ENCODE measurements at places on chromosomes 5 and 9.

GRCh38 chr5:54643685-54644106 is 126.1 kb downstream of the SNX18 start:
- DNase-seq: no peak

- no peak for DNase-seq
These were observed 416.6 kb downstream of the ARHGEF28 start for GRCh38 chr5:74042559-74042958.

DNA sequence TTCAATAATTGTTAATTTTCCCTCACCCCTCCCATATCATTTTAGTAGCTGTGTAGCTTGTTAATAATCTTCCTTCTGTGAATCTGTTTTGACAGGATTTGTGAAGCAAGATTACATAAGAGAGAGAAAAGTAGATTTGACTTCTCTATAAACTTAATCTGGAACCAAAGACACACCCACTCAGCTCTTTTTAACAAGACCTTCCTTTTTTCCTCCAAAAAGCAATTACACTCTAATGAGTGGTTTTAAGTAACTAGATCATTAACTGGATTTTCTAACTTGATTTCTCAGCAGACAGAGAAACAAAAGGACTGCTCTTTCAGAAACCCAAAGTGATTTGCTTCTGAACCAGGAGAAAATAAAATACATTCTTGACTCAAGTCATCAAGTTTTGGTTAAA is 21.9 kb downstream of the RFK start:
- no peak for DNase-seq

DNA sequence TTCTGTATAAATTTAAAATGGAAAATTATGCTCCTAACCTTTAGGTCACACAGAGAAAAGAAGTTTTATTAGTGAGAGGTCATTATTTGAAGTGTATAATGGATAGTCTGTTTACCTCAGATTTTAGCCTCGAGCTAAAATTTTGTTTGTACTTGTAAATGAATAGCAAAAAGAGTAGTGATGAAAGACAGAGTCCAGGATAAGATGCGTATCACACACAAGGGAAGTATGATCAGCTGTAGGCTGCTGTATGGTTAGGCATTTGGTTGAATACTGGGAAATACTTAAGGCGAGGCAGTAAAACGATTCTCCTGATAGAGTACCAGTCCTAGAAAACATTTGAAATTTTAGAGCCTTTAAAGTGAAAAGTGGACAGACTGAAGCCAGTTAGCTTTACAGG is 92.7 kb downstream of the FBXL7 start:
- peak; percentile 2 for DNase-seq

DNA sequence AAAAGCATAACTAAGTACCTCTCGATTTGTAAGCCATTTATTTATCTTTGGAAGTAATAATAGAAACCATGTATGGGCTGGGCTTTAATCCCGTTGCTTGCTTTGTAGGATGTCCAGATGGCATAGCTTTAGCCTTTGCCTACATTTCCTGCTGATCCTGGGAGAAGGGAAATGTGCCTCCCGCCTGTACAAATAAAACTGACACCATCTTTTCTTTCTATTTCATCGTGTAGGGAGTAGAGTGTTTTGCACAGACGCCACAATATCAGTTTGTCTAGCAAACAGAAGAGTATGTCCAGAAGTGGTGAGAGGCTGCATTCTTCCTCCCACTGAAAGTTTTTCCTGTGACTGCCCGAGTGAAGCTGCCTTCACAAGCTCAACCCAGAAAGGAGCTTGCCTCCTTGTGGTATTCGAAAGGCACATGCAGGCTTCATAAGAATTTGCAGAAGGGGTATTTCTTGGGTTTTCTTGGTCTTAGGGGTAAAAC is 24.7 kb upstream of the TJP2 start:
- no peak for DNase-seq

DNA sequence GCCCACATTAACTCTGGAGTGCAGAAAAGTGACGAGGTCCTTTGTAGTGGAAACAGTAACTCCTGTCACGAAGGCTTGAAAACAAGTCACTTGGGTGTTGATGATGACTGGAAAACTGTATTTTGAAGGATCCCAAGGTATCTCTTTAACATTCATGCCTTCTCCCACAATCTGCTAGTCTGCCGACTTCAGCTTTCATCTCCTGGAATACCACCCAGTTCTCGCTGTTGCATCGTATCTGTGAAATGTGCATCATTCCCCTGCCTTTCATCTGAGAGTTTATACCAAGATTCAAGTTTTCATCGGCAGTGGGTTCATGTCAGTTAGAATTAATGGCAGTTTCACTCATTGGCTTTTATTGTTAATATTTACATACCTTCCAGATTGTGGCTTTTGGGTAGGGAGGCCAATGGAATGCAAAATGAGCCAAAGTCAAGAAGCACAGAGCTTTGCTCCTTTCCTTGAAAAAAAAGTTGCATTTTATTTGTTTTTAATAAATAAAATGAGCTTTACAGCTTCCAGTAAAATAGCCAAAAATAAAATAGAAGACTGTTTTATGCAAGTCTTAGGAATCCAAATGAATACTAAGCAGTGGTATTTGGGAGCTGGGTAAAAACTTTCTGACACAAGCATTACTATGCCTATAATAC is 575.2 kb upstream of the WWC1 start:
- no peak for DNase-seq

DNA sequence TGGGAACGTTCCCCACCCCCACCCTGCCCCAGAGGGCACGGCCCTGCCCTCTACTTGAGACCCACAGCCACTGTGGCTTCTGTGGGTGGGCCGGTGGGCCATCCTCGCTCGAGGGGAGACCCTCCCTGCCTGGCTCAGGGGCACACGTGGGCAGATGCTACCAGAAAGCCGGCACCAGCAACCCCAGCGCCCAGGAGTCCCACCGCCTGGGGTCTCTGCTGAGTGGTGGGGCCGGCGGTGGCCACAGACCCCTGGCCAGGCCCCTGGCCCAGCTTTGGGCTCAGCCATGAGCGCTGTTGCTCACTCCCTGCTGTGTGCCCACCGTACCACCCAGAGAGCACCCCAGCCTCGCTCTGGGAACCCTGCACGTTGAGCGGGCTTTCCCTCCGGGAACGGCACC is 16.5 kb upstream of the NRARP start:
- DNase-seq: no peak

DNA sequence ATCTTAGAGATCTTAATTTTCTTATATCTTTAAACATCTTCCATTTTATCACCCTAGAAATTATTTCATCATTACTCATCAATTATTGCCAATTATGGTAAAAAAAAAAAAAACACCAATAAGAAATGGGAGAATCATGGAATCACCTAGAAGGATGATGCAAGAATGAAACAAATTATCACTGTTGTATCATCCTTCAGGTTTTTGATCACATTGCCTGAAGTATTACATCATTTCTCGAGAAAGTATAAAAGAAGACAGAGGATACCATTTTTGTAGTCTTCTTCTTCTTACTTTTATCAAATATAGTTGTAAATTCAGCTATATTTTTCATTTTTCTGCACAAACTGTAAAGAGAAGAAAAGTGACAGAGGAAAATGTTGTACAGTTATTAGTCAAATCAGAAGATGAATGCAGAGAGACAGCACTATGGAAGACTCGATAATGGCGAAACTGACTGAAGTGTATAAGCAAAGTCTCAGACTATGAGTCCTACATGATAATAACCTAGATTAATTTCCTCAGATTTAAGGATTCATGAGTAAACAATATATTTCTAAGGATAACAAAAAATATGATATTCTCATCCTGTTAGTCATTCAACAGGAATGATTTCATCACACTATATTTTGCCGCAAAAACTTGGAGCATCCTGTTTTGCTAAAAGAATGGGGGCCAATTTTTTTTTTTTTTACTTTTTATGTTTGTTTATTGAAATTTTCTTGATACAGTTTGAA is 5.9 kb upstream of the STC2 start:
- DNase-seq: no peak

DNA sequence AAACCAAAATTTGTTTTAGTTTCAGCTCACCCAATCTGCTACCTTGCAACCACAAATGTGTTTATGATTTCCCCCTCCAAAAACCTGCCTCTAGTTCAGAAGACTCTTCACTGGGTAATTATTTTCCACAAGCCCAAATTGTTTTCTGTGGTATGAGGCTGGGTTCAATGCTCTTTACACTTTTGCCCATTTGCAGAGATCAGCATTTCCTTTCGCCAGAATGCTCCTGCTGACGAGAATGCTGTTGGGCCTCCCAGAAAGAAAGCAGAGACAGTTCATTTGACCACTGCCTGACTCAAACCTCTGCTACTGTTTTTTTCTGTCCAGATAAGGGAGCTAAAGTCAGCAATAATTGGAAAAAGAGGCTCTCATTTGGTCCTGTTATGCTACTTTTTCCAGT is 427.3 kb downstream of the PDE4D start:
- no peak for DNase-seq

DNA sequence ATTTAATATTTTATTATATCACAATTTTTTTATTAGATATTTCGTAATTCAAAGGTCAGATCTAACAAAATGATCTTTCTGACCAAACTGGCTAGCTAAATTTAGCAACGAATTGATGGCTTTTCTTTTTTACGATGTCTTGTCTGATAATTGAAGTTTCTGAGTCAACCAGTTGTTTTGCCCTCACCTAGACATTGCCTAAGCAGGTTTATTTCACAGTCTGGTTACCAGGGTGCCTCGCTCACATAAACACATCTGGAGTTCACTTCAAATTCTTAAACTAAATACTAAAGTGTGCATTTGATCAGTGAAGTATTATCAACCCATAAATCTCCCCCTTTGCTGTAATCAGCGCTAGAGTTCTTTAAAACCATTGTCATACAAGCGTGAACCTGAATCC is 448.3 kb downstream of the TLE4 start:
- no peak for DNase-seq

DNA sequence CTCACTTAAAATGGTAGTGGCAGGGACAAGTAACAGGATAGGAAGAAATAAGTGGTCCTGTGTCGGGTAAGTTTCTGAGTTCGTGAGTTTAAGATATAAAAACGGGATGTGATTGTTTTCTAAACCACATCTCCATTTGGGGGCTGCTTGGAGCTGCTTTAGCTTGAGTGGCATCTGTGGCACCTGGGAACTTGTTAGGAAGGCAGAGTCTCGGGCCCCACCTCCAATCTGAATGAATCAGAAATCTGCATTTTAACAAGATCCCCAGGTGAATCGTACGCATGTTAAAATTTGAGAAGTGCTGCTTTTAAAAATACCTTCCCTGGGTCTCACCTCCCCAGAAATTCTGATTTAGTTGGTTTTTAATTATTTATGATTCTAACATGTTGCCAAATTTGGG is 78.1 kb downstream of the CDH6 start:
- DNase-seq: no peak

DNA sequence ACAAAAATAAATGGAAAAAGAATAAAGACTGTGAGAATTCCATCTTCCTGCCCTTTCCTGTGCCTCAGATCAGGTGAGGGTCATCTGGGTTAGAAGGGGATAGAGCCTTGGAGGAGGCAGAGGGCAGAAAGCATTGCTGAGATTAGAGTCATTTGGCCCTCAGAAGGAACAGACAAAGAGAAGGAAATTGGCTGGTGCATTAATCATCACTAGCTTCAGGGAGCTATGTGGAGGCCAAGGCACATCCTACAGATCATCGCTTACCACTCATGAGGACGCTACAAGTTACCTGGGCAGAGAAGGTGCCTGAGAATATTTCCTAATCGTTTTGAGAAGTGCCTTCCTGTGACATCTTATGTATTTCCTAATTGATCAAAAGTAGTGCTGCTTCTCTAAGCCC is 74.5 kb downstream of the C7 start:
- no peak for DNase-seq

- no peak for DNase-seq
These were observed 232.5 kb downstream of the SPATA31A1 start for GRCh38 chr9:39587844-39588499.

- no peak for DNase-seq
These were observed 19.9 kb downstream of the GDA start for GRCh38 chr9:72169178-72169577.

DNA sequence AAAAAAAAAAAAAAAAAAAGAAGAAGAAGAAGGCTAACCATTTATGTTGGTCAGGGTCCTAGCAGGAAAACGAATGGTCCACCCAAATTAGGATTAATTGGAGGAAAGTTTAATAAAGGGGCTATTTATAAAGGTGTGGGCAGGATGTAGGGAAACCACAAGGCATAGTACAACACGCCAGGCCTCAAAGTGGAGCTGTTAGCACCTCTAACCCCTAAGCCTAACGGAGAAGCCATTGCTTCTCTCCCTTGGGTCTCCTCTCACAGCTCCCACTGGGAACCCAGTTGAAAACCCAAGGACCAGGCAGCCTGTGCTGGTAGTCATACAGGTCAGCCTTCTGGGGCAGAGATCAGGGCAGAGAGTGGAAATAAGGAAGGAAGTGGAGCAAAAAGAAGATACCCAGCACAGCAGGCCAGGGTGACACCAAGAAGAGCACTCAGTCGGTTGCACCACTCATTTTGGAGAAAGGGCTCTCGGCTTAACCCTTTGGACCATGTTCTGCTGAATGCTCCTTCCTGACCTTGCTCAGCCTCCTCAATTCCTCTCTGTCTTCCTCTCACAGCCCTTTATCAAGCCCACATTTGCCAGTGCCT is 8.8 kb upstream of the GLIPR2 start:
- DNase-seq: no peak

- no peak for DNase-seq
These were observed 20.9 kb downstream of the PCSK5 start for GRCh38 chr9:75911390-75911789.

DNA sequence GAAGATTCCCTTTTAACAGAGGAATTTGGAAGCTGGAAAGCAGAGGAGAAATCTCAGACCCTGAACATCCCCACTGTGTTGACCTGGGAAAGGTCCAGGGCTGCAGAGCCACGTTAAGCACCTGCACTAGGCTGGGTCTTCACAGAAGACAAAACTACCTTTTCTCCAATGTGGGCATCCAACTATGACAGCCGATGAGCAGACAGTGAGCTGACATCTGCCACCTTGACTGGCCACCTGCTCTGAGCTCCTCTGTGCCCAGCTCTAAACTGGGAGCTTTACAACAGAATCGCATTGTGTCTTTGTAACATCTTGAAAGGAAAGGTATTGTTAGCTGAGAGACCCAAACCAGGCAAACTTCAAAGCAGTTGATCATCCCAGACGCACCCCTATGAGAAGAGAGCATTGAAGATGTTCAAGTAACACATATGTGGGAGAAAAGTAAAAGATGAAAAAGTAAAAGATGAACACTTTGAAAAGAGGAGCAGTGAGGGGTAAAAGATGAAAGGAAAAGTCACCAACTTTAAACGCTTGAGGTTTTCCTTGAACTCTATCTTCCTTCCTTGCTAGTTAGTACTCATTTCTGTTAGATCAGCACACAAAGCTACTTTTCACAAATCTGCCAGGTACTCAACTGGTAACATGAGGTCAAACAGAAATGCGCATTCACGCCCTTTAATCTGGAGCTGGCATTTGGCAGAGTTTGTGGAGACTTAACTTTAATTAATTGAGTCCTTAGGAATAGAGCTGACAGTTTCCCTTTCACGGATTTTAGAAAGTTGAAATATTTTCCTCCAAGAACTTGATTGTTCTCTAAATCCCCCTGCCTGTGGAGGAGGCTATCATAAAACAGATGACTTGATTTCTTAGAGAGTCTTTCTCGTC is 53.2 kb upstream of the CTXN3 start:
- no peak for DNase-seq

GRCh38 chr5:15938186-15938585 is 241.4 kb downstream of the MARCHF11 start:
- DNase-seq: no peak

GRCh38 chr5:132467287-132467984 is 23.1 kb downstream of the IRF1 start:
- no peak for DNase-seq
